Jurkat, Clone E6-1 (cell line): ENCODE measurements at places on chromosomes 6 and 20.

DNA sequence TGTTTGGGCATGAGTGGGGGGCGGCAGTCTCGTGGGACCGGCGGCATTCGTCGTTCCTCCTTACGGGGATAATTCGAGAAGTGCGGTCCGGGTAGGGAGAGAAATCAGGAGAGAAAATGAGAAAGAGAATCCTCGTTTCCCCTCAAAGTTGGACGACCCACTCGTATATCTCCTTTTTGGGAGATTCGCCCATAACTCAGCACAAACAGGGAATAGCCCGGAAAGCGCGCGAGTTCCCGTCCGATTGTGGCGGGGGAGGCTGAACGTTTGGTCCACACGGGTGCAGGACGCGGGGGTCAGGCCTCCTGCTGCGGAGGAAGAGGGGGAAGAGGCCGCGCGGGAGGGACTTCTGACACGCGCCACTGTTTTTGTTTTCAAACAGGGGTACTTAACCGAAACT is 42.4 kb downstream of the POPDC3 start:
- DNase-seq, result no peak

- DNase-seq, result no peak
These were observed 5.4 kb upstream of the NFATC2 start for GRCh38 chr20:51547951-51548350.

GRCh38 chr6:37109714-37110499 is 60.0 kb upstream of the PIM1 start:
- no peak for DNase-seq

GRCh38 chr6:155434096-155434495 is 21.5 kb downstream of the NOX3 start:
- DNase-seq, result no peak

DNA sequence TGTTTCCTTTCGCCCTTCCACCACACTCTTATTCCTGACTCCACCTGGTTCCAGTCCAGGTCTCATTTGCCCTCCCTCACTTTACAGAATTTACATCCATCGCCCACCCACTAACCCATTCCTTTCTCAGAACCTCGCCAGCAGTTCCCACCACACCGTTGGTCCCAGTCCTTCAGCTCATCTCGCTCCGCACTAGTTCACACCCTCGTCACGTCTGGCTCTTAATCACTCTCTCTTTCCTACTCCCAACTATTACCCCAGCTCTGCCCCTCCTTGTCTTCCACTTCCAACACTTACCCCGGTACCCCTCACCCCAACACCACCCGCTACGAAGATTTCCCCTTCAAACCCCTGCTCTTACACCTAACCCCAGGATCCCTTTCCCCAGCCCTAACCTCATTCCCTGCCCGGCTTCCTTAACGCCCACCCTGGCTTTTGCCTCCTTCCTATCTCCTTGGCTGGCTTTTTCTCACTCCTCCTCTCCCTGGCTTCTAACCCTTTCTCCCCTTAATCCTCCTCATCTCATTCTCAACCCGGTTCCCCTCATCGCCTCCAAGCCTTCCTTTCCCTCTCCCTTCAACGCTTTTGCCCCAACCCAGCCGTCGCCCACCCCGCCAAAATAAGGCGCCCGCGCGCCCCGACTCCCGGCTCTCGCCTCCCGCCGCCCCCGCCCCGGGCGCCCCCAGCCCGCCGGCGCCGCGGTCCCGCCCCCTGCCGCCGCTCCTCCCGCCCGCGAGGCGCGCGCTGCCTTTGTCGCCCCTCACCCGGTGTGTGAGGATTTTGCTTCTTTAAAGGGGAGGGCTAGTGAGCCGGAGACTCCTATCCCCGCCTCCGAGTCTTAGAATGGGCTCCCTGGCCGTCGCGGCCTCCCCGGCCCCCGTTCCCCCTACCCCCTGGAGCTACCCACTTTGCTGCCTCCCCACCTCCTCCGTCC is 542 bp downstream of the USP49 start:
- DNase-seq, result no peak
